Inflammatory macrophage treated with lipopolysaccharide for 1 hour (primary cell): ENCODE measurements at places on chromosomes 1 and 21.

DNA sequence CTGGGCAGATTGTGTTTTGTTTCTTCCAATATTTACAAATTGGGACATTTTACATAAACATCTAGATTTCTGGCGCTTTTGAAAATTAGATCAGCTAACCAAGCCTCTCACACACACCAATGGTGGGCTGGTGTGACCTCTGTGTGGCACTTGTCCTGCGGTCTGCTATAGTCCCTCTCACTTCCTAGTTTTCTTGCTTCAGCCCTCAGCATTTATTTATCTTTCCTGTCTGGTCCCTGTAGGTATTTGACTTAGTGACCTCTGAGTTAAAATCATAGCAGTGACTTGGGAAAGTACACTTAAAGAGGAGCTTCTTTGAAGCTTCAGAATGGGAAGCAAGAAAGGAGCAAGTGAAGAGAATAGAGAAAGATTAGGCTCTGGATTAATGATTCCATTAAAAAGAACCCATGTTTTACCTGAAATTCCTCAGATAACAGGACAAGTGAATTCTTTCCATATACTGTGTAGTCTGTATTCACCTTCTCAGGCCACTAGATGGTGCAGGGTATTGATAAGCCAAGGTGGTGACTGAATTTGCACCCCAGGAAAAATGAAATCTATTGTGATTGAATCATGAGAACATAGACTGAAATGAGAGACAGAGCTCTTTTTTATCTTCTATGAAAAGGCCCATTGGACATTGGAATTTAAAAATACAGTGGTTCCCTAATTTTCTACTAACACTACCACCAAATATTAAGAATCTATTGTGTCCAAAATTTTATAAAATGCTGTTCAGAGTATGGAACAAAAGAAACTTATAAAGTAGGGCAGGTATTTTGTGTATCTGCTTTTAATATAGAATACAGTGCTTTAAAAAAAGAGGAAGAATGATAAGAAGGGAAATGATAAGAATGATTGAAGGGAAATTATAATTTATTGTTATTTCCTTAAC, 7.1 kb upstream of the DIPK1A start:
- DNase-seq, result peak; percentile 25

DNA sequence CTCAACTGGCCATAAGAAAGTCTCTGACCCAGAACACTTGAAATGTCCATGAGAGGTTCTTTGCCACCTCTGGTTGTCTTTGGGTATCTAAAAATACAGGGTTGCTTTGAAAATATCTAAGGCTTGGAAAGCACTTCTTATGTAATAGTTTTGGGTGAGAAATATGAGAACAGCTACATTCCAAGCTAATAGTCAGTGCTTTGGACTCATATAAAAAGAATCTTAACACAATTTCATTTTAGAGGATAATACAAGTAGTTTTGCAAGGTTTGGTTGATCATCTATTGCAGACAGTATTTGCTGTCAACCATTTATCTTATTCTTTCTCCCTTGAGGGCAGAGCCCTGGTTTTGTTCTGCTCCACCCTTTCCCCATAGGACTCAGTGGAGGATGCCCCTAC, 207.5 kb downstream of the KCNK2 start:
- no peak for DNase-seq

- peak; percentile 66 for DNase-seq
These were observed 458 bp upstream of the ALPL start for GRCh38 chr1:21508580-21509350.

- DNase-seq, result peak; percentile 82
These were observed 54.4 kb upstream of the WDR26 start for GRCh38 chr1:224488806-224489499.

GRCh38 chr1:48251323-48251722, 28.8 kb downstream of the SLC5A9 start:
- no peak for DNase-seq

DNA sequence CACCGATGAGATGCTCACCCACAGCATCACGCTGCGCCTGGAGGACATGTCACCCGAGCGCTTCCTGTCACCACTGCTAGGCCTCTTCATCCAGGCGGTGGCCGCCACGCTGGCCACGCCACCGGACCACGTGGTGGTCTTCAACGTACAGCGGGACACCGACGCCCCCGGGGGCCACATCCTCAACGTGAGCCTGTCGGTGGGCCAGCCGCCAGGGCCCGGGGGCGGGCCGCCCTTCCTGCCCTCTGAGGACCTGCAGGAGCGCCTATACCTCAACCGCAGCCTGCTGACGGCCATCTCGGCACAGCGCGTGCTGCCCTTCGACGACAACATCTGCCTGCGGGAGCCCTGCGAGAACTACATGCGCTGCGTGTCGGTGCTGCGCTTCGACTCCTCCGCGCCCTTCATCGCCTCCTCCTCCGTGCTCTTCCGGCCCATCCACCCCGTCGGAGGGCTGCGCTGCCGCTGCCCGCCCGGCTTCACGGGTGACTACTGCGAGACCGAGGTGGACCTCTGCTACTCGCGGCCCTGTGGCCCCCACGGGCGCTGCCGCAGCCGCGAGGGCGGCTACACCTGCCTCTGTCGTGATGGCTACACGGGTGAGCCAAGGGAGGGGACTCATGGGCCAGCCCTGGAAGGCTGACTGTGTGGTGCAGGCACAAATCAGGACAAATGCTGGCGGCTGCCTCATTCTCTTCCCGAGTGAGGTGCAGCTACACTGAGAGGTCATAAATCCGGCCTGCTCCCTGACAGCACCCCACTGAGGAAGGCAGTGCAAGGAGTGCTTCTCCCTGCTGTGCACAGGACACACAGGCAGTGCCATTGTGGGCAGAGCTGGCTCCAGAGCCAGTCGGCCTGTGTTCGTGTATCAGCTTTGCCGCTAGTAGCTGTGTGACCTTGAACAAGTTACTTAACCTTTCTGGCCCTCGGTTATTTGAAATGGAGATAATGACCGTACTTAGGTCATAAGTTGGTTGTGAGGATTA, 9.4 kb downstream of the CELSR2 start:
- DNase-seq, result no peak

DNA sequence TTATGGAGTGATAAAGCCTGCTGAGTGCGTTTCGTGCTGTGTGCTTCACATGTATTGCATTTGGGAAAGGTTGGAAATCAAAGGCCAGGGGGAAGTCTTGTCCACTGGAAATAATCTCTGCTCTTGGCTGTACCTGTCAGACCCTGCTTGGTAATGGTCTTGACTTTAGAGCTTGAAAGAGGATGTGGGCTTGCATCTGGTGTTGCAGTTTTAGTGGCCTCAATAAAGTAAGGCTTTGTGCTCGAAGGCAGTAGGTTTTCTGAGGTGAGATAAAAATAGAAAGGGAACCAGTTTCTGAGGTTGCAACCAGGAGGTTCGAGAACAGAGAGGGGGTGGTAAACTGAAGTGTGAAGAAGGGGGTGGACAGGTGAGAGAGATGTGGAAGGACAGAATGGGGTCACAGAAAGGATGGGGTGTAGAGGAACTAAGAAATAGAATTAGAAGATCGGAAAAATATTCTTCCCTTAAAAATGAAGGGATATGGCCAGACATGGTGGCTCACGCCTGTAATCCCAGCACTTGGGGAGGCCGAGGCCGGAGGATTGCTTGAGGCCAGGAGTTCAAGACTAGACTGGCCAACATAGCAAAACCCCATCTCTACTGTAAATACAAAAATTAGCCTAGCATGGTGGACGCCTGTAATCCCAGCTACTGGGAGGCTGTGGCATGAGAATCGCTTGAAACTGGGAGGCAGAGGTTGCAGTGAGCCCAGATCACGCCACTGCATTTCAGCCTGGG, 1.5 kb downstream of the S100PBP start:
- DNase-seq, result no peak

DNA sequence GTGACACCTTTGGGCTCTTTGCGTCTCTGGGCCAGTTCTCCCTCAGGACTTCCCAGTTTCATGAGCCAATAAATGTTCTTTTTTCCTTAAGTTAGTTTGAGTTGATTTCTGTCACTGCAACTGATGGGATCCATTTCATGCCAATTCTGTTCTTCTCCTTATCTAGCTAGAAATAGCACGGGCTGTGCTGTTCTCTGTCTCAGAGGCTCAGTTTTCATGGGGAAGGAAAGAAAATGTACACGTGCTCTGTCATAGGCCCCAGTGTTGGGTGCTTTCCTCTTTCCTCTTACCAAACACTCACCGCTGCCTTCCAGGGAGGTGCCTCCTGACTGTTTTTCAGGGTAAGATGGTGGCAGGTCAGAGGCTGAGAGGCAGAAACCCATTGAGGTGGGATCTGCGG, 43.2 kb upstream of the ACTL8 start:
- DNase-seq, result no peak

DNA sequence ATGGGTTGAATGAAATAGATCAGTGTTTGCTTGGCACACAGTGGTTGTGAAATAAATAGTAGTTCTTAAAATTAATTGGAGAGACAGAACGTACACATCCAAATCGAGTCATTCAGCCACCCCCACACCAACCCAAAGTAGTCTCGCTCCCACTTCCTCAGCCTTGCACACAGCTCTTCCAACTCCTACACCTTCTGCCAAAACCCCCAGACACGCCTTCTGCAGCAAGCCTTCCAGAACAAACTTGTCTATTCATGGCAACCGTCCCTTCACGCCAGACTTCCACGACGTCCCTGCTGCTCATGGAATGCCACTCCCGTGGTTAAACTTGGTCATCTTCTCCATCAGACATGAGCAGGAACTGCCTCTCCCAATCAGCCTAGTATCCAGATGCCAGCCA, 37.5 kb upstream of the RD3 start:
- DNase-seq, result peak; percentile 49

- DNase-seq, result no peak
These were observed 694 bp downstream of the TMEM167B start for GRCh38 chr1:109091078-109091838.

GRCh38 chr1:32001863-32002262, 11.8 kb upstream of the KHDRBS1 start:
- DNase-seq, result no peak

GRCh38 chr1:156387870-156388173, 18.8 kb downstream of the RHBG start:
- DNase-seq, result no peak

DNA sequence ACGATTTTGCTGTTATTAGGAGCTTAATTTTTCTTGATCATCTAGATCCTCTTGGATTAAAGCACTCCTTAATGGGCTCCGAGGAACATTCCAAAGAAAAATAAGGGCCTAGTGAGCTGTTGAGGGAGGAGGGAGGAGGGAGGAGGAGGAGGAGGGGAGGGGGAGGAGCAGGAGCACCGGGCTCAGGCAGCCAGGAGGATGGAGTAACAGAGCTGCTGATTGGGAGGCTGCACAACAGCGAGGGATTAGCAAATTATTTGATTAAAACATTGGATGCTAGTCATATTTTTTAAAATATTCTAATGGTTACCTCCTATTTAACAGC, 302.1 kb upstream of the RRP15 start:
- no peak for DNase-seq

DNA sequence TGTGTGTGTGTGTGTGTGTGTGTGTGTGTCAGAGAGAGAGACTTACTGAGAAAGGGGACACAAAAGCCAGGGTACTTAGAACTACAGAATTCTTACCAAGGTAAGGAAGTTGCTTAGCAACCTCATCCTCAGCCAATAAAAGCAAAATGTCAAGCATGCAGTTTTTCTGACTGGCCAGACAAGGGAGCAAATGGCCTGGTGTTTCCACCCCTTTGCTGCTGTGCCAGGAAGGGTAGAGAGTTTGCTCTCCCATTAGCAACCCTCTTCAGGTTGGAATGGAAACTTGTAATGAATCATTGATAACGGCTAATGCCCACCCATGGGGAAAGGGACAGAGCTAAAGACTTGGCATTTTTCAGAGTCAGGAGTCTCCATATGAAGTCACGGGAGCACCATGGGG, 10.6 kb downstream of the RXRG start:
- no peak for DNase-seq

GRCh38 chr1:155081472-155082300, 3.0 kb downstream of the EFNA3 start:
- no peak for DNase-seq

GRCh38 chr21:38718481-38718880, 87.2 kb upstream of the ETS2 start:
- no peak for DNase-seq

GRCh38 chr1:83905315-83905907, 93.5 kb downstream of the TTLL7 start:
- no peak for DNase-seq

GRCh38 chr1:192984080-192984479, 75.1 kb downstream of the UCHL5 start:
- peak; percentile 20 for DNase-seq

- no peak for DNase-seq
These were observed 369.6 kb upstream of the USP24 start for GRCh38 chr1:55584526-55585401.

DNA sequence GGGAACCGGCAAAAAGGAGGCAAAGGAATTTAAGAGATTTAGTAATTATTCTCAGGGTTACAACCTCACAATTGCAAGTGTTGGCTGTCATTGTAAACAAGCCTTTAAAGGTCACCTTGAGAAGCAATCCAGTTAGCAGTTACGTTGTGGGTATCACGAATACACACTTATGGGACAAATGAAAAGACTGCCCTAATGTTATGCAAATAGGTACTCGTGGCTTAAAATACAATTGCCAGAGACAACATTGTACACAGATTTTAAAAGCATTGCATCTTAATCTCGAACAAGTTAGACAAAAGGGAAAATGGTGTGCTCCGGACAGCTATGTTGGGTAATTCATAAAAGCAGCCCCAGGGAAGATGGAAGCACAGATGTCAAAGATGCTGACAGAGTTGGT, 120.5 kb upstream of the ZC3H12A start:
- DNase-seq, result no peak

DNA sequence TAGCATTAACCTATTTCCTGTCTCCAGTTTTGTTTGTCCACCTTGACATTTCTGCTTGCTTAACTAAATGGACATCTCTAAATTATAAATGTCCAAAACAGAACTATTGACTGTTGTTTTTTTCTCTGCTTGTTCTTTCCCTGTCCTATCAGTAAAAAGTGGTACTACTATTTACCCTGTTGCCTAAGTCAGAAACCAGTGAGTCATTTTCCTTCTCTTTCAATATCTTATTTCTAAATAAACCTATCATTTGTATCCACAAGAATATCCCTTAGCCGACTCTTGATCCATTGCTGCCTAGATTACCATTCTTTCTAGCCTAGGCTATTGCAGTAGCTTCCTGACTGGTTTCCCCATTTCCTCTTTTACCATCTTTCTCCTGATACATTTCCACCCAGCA, 22.5 kb downstream of the MIER1 start:
- peak; percentile 13 for DNase-seq

GRCh38 chr1:162389021-162389818, 7.7 kb downstream of the C1orf226 start:
- DNase-seq, result no peak

- peak; percentile 69 for DNase-seq
These were observed 21.8 kb upstream of the SDHB start for GRCh38 chr1:17075470-17076255.

DNA sequence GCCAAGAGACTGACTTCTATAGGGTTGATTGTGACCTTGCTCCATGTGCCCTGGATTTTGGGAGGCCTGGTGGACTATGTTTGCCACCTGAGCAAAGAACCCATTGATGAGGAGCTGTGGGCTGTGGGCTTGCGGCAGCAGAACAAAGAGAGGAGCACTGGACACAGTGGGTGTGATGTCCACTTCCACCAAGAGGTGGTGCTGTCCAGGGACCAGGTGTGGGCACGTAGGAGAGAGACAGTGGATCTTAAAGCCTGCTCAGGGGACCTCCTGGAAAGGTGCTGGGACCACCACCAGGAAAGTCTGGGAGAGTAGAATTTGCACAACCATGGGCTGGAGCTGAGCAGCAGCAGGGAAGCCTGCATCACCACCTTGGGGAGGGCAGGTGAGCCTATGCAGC, 106.7 kb upstream of the ETS2 start:
- no peak for DNase-seq

- DNase-seq, result no peak
These were observed 238.8 kb downstream of the NCAM2 start for GRCh38 chr21:21236996-21237395.

- DNase-seq, result no peak
These were observed 35.4 kb upstream of the BCL10 start for GRCh38 chr1:85311818-85312217.

- DNase-seq, result no peak
These were observed 7.3 kb upstream of the FAM167B start for GRCh38 chr1:32239790-32240139.
